ENCODE measurements at places on chromosomes 4 and X.

GRCh38 chrX:39631276-39632229 lies 466.2 kb downstream of the BCOR start:
- no peak for DNase-seq

- DNase-seq, result no peak
Observed at GRCh38 chrX:17471861-17472260, 96.9 kb downstream of the NHS start.

- DNase-seq, result peak; percentile 8
Observed at GRCh38 chr4:4386296-4386735, 586 bp upstream of the NSG1 start.

GRCh38 chr4:40196724-40197281 lies at the start of gene RHOH:
TSS of gene RHOH (plus strand) at chr4:40197031. CDS start at chr4:40243387, 46,356 bp downstream.
- DNase-seq, result no peak

- no peak for DNase-seq
Observed at GRCh38 chr4:143240939-143241679, 56.4 kb downstream of the USP38 start.

GRCh38 chrX:110082161-110082560 lies 79.2 kb downstream of the TMEM164 start:
- DNase-seq, result no peak

- no peak for DNase-seq
Observed at GRCh38 chr4:186472948-186473347, 82.4 kb downstream of the MTNR1A start.

DNA sequence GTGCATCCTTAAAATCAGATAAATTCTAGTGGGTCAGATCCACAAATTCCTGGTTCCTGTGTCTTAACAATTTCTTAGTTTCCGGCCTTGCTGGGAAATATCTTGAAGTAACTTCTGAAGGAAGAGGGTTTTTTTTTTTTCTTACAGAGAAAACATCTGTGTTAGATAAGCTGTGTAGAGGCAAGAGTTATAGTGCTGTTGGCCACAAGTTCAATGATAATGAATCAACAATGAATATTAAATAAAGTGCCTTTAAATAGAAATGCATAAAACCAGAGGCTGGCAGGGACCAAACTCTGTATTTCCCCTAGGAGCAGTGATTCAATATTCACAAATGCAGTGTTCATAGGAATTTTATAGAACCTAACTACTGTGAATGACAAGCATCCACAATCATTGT lies 711.9 kb upstream of the ATOH1 start:
- no peak for DNase-seq

DNA sequence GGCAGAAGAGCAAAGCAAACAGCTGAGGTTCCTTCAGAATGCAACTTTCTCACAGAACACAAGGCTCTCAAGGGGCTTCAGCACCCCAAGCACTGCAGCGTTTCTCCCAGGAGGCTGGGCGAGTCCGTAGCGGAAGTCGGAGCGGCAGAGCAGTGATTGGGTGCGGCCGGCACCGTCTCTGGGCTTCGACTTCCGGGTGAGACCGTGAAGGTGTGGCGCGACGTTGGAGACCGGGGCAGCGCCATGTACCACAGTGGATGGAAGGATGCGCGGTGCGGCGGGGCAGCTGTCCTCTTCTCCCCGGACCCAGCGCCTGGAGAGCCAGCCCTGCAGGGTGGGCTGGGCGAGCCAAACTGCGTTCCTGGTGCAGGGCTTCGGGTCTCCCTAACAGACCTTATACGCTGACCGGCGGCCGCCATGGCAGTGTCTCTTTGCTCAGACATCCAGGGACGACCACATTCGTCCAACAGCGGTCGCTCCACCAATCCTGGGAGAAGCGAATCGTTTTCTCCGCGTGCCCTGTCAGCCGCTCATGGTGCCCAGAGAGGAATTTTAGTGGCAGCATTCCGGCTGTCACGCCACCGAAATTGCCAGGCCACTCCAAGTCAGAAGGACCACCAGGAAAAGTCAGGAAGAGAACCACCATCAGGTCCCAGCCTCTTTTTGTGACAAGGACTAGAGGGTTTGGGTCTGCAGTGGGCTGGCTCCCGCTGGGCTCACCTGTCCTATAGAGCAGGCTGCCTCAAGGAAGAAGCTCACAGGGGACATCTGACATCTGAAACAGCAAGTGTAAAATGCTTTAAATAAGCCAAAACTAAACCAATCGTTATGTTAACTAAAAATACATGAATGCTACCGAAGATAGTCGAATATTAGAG lies 20.5 kb downstream of the TRIM61 start:
- peak; percentile 78 for DNase-seq

GRCh38 chr4:45741897-45742296 lies 382.0 kb downstream of the GABRG1 start:
- no peak for DNase-seq

Measured in NCI-H1417 treated with DMSO at 0.1 percent for 48 hours (cell line).